Activated T-helper 1 cell treated with anti-CD3 and anti-CD28 coated beads, Interleukin-2, amount 50 U/mL, for 16 hours (primary cell): ENCODE measurements at places on chromosomes 3 and 15.

DNA sequence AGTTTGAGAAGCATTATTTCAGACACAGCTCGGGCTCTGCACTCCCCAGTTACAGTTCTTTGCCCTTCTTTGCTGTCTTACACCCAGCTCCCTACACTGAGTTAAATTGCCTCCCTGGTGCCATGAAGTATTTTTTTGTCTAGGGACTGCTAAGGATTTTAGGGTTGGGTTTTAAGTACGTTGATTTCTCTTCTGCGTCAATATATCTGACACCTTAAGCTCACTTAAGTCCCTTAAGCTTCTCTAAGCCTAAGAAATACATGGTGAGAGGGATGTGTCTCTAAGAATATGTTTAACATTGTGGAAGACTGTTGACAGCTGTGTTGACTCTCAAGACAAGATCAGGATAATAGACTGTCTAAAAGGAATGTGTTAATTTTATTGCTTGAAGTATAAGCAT is 400.5 kb downstream of the PTPRG start:
- no peak for DNase-seq

DNA sequence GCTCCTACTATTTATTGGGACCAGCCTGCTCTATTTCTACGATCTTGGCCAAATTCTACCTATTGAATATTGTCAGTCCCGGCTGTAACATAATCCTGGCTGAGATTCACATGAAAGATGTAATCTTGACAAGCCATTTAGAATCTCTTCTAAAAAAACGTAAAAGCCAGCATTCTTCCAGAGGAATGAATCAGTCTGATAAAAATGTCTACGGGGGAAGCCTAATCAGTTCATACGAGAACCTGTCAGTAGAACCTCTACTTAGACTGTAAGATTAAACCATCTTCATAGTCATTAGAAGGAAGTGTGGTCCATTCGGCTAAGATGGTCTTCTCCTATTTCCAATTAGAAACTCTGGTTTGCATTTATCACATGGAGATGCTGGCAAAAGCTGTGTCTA is 147.2 kb upstream of the WNT5A start:
- DNase-seq = no peak

- DNase-seq = no peak
These were observed 371.9 kb upstream of the RARB start for GRCh38 chr3:25056036-25056755.

- DNase-seq = no peak
These were observed 159.0 kb upstream of the IL12A start for GRCh38 chr3:159829539-159830227.

GRCh38 chr3:65902304-65902793 is 136.4 kb downstream of the MAGI1 start:
- no peak for DNase-seq

GRCh38 chr3:127698691-127699415 is 26.1 kb downstream of the ABTB1 start:
- no peak for DNase-seq

DNA sequence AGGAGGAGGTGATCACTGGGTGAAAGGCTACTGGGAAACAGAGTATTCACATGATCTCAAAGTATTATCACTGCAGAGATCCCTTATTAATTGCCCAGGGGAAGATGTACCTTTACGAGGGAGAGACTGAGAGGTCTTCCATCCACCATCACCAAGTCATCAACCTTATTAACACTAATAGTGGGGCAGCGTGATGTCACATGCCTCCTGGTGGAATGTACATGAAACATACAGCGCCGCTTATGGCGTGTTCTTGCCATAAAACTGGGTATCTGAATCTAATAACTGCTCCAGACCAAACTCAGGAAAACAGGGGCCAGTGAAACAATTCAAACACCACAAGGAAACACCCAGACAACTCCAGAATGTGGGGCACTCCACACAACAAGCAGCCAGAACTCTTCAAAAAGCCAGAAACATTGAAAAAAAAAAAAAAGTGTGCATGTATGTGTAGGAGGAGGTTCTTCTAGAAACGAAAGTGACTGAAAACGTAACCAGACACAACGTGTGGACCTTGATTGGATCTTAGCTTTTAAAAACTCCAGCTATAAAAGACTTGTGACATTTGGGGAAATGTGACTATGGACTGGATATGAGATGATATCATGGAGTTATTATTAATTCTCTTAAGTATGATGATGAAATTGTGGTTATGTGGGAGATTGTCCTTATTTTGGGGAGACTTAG is 4.6 kb downstream of the STIMATE start:
- no peak for DNase-seq

DNA sequence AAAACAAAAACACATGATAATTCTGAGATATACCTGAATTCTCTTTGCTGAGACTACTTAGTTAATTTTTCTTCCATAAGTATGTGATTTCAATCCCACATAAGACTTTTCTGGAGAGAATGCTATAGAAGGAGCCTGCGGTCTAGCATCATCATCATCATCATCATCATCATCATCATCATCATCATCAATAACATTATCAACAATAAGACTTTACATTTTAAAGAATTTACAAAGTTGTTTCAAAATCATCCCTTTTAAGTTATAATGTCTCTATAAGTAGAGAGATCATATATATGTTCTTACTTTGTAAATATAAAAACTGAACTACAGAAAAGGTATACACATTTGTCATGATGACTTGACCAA is 965.3 kb downstream of the ROBO1 start:
- no peak for DNase-seq

DNA sequence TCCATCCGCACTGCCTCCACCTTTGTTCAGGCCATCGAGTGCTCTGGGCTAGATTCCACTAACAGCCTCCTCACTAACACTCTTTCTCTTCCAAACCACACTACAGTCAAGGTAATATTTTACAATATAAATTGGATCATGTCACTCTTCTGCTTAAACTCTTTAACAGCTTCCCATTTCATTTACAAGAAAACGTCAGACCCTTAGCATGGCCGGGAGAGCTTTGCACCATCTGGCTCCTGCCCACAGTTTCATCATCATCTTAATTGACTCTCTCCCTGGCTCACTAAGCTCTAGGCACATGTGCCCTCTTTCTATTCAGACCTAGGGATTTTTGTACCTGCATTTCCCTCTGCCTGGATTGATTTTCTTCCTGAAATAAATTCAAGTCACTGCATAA is 354.7 kb downstream of the FGF12 start:
- no peak for DNase-seq
